RCC 7860 (cell line): ENCODE measurements at places on chromosomes 3 and 15.

GRCh38 chr3:77795013-77795412, 755.1 kb downstream of the ROBO2 start:
- no peak for DNase-seq

GRCh38 chr15:64136347-64136746, 15.2 kb upstream of the SNX22 start:
- DNase-seq = no peak

- no peak for DNase-seq
Measured at GRCh38 chr3:56932866-56933265, 127.6 kb upstream of the SPATA12 start.

DNA sequence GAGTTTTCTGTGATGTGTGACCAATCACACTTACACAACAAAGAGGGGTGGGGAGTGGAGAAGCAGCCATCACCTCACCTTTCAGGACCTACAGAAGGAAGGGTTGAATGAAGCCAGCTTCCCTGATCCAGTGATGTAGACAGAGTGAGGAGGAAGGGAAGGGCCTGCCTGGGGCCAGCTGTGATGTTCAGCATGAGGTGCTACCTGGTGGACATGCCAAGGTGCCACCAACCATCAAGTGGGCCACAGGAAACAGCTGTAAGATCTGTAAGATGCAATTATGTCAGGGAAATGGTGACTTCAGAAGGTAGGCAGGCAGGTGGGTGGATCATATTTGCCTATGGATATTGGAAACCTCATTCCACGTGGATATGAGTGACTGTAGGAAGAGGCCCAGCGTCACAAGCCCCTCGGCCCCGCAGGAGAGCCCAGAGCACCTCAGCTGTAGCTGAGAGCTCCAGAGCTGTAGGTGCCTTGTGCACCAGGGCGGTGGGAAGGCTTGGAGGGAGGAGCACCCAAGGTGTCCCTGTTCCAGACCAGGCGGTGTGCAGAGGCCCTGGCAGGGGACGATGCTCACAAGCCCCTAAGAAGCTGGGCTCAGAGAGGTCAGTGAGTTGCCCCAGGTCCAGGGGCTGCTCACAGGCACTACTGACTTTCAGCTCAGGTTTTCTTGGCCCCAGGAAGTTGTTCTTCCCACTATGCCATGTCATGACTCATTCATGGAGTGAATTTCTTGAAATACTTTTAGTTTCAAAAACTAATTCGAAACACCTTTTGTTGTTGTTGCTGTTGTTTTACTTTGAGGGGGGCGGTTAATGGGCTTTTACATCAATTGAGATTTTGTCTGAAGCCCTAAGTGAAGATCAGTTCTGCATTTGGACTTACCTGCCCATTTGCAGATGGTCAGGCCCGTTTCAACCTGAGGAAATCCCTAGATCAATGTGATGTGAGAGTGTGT, 94.2 kb upstream of the ALDH1A3 start:
- DNase-seq = no peak

GRCh38 chr3:51522273-51522962, 16.1 kb upstream of the RAD54L2 start:
- no peak for DNase-seq

DNA sequence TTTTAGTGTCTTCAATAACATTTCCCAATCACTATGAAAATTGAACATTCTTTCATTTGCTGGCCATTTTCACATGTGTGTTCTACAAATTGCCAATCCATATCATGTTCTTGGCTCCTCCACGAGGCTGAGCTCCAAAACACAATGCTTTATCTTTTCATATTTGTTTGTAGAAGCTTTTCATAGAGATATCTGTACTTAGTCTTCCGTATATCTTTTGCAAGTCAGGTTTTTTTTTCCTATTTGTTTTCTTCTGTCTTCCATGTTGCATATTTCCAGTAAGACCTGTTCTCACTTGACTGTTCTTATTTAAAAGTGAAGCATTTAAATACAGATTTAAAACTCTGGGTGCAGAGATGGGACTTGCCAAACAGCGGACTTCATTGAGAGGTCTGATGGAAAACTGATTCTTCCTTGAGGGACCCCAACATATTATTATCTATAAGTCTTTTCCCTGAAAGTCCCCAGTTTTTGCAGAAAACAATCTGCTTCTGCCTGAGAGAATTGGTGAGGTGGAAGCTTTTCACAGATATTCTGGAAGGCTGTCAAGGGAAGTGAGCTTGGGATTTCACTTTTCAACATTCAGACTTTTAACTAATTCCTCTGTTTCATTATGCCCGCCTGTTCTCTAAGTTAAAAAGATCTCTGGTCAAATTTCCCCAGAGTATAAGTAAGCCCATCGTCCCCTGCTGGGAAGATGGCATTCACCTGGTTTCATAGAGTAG, 77.8 kb upstream of the KCNMB2 start:
- DNase-seq = no peak

GRCh38 chr3:12585970-12586369, 29.1 kb downstream of the MKRN2 start:
- DNase-seq = no peak

DNA sequence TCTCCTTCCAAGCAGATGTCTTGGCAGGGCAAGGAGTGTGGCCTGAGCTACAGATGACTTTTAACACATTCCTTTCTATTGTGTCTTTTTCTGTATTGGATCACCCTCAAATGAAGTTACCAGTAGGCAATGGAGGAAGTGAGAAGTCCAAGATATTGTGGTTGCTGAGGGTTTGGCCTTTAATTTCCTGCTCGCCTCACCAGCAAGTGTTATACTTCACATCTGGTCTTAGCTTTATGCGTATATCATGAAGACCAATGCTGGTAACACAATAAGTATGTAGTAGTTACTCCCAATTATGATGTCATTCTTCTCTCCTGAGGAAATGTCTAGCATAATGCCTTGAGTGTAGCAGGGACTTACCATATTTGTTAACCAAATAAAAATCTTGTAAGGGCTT, 179.9 kb downstream of the ZIC1 start:
- no peak for DNase-seq

GRCh38 chr15:76939715-76940114, 8.2 kb downstream of the RCN2 start:
- no peak for DNase-seq

DNA sequence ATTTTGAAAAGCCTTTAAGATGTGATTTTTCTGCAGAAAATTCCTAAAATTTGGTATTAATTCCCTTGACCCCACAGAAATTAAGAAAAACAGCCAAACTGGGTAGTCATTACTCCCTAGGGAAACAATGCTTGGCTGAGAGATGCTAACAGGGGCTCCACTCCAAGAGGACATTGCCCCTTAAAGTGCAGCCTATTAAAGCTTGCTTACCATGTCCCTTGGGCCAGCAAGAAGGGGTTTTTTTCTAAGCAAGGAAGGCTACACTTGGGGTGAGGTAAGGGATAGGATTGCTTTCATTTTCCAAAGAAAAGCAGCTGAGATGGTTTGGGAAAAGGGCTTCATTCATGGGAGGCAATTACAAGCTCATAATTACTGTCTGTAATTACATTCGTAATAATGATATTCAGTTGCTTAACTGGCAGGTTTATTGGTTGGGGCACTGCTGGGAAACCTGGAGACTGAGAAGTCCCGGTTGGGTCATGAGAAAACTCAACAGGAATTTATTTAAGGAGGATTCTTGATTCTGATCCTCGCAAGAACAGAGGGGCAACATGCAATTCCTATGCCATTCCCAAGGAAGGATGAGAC, 247.5 kb downstream of the NR1D2 start:
- DNase-seq = no peak

GRCh38 chr3:147328711-147329110, 77.6 kb downstream of the ZIC4 start:
- no peak for DNase-seq

DNA sequence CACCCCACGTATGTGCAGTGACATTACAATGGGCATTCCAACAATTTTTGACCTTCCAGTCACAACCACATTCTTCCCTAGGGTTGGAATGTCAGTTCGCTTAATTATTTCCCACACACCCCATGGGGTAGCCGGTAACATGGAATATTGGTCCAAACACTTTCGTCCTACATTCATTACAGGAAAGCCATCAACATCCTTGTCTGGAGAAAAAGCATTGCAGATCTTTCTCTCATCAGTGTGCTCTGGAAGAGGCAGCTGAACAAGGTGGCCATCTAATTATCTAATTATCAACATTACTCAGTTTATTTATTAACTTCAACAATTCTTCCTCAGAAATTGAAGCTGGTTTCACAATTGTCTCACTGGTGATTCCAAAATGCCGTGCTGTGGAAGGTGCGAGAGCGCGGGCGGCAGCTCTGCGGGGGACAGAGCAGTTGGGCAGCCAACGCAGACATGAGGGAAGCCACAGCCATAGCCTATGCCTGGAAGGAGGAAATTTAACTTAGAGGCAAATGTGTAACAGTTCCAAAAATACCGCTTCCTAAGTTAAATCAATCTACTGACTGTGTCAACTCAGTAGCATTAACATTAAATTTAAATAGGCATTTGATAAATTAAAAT, 1158.9 kb upstream of the EPHA6 start:
- no peak for DNase-seq

- DNase-seq = peak; percentile 37
Measured at GRCh38 chr3:142618917-142619461, 22.8 kb downstream of the PLS1 start.

GRCh38 chr15:71366926-71367325, 251.7 kb downstream of the THSD4 start:
- DNase-seq = no peak

DNA sequence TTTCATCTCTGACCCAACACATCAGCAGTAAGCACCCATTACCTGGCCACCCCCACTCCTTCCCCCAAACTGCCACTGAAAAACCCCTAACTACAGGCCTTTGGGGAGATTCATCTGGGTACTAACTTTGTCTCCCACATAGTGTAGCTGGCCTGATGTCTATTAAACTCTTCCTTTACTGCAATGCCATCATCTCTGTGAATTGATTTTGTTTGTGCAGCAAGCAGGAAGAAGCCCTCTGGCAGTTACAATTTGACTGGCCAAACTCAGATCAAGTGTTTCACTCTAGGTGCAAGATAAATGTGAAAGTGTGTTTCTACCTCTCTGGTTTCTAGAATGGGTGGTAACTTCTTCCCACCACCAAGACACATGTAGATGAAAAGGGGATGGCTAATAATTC, 26.7 kb upstream of the OR5K4 start:
- DNase-seq = no peak

DNA sequence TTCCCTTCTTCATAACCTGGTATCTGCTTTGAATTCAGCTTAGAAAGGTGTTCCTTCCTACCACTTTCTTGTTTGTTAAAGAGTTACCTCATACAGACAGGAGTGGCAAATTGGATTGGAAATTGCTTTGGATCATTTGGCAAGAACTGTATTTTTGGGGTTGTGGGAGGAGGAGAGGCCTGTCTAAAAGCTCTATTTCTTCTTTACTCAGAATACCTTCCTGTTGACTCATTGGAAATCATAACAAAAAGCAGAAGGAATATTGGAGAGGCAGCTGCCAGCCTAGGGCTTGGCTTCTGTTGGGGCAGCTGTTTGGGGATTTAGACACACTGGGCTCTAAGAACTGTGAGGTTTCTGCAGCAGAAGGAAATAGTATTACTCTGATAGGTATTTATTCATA, 14.2 kb downstream of the IQGAP1 start:
- DNase-seq = peak; percentile 74

- DNase-seq = no peak
Measured at GRCh38 chr3:78249294-78249693, 1209.4 kb downstream of the ROBO2 start.

DNA sequence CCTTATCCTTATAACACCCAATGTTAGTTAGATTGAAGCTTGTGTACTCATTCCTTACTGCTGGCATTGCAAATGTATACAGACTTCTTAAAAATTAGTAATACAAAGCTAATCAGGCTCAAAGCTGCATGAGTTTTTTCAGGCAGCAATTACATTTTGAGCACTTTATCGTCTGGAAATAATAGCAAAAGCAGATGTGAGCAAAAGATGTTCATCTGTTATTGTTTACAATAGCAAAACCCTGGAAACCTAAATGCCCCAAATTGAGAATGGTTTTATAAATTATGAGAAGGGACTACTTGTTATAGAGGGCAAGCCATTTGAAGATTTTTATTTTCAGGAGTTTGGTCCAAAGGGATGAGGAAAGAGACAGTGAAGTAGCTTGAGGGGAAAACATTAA, 126.4 kb downstream of the GADL1 start:
- no peak for DNase-seq

- DNase-seq = peak; percentile 51
Measured at GRCh38 chr15:99326235-99326634, 75.0 kb downstream of the LRRC28 start.

DNA sequence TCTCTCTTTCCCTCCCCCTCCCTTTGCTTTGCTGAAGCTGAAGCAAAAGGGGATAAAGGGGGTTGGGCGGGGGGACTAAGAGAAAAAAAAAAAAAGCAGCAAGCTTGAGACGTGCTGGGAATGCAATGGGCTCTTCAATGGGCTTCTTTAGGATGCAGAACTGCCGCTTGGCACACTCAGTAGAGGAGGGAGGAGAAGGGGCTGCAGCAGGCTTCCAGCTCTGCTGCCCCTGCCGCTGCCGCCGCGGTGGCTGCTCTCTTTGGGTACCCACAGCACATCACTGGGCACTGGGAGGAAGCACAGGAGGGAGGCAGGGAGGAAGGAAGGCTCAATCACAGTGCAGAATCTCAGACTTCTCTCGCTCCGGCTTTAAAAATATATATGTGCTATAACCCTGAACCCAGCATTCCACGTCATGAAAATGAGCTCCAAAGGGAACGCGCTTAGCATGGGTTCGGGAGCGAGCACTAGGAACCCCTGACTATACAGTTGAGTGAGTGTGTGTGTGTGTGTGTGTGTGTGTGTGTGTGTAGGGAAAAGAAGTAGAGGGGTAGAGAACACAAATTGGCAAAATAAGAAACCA, 3.5 kb downstream of the SLITRK3 start:
- no peak for DNase-seq

GRCh38 chr3:157999246-157999645, 107.0 kb downstream of the SHOX2 start:
- no peak for DNase-seq

- no peak for DNase-seq
Measured at GRCh38 chr15:68795298-68795848, 25.3 kb downstream of the ANP32A start.

- DNase-seq = no peak
Measured at GRCh38 chr3:195750797-195751520, 30.2 kb downstream of the MUC20 start.

- DNase-seq = no peak
Measured at GRCh38 chr3:99639579-99639978, 1.2 kb downstream of the COL8A1 start.

DNA sequence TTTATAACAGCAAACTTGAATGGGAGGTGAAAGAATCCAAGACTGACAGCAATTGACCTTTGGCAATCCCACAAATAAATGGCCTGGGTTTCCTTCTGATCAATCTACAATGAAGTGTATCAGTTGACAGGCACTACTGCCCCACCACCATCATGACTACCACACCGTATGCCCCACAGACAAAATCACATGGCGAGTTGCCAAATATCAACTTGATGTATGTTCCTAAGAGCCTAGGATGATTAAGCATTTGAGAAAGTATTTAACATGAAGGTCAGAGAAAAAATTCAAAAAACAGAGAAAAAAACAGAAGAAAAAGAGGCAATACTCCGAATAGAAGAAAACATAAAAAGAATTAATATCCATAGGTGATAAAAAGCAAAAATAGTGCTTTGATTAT, 215.9 kb upstream of the STAC start:
- no peak for DNase-seq
